ENCODE measurements at places on chromosomes 4 and X.

DNA sequence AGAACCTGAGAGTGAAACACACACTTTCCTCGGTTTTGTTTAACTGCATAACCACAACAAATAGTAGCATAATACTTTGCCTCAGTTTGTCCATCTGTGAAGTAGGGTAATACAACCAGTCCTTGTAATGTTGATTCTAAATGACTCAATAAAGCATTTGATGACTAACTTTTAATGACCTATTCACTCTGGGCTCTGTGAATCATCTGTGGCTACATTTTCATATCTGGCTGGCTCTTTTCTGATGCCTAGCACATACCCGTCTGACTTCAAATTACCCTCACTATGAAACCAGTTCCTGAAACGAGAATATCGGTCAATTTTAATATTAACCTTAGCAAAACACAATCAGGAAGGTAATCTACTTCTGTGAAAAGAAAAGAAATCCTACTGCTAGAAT, 151.0 kb downstream of the SH2D1A start:
- DNase-seq = no peak

GRCh38 chrX:11953615-11954014, 184.7 kb upstream of the FRMPD4 start:
- DNase-seq = no peak

- no peak for DNase-seq
These were observed at the start of gene TMEM47 for GRCh38 chrX:34656842-34657725. TSS of gene TMEM47 (minus strand) at chrX:34657285. CDS start at chrX:34657029, 256 bp downstream.

DNA sequence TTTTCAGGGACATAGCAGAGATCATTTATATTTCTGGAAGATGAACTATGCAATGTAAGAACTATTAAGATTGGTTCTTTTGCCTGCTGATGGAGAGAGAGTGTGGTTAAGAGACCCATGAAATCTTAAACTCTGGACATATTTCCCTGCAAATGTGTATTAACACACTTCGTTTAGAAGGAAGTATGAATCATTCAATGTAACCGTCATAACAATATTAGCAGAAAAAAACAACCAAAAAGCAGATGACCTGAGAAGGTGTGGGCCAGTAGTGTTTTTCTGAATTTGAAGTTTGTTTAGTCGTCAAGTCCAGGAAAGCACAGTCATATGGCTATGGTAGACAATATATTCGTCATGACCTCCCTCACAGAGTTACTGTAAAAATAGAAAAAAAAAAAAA, 2.5 kb upstream of the TMPRSS11D start:
- DNase-seq = no peak

GRCh38 chr4:161466316-161466715, 697.5 kb downstream of the FSTL5 start:
- DNase-seq = no peak

DNA sequence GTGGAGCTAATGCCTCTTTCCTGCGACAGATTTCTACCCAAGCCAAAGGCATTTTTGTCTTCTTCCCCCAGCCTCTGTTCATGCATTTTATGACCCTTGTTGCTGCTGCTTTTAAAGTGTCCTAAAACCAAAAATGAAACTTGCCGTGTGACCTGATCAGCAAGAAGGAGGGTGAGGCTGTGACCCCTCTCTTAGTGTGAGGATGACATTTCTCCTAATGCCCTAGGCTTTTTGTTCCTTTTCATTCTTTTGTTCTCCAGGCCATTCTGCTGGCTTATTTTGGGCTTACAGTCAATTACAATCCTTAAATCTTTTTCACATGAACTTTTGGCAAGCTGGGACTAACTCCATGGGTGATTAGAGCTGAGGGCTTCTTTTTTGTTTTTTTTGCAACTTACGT, 34.4 kb downstream of the PTTG2 start:
- no peak for DNase-seq

- DNase-seq = no peak
These were observed 17.8 kb upstream of the ARSJ start for GRCh38 chr4:113997206-113997605.

DNA sequence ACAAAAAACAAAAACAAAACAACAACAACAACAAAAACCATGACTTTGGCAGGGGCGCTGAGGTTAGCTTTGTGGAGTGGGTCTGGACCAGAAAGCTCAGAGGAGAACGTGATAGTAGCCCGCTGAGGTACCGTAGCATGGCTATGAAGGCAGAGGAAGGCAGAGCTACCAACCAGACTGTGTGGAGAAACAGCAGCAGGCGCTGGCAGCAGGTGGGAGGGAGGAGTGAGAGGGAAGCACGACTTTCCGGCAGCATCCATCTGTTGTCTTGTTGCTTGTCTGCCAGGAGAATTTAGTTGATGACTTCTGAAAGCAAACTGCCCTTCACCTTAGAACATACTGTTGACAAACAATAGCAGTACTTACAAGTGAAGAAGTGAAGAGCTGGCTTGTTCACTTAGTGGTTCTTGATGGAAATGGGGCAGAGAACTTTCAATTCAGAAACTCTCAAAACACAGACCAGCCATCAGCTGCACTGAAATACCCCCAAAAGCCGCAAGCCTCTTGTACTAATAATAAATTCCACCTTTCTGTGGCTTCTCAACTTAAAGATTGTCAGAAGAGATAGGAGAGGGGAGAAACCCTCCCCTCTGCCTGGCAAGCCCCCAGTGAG, 447.2 kb downstream of the SLITRK2 start:
- no peak for DNase-seq

DNA sequence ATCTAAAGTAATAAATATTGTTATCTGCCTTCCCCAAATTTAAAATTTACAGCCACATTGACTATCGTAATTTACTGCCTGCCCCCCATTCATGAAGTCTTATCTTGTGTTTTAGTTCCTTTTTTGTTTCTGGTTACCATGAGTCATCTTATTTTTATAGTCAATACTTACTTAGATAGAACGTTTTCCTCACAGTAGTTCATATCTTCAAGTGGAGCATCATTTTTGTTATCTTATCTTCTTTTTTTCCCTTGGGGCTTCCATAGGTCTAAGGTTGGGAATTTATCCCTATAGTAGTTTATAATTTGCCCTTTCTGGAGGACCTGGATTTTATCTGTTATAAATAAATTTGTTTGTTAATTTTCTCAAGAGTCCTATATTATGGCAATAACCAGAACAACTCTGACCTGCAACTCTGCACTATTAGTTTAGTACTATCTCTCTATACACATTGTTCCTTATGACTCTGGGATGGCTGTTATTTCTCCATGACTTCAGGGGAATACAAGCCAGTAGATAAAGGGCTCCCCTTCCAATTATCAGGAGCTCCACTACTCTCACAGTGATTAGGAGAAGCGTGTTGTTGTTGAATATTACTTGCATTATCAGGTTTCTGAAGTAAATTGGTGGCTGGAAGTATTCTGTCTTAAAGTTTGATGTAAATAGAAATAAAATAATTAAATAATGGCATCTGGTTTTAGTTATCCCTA, 330.6 kb downstream of the GALNTL6 start:
- no peak for DNase-seq

- DNase-seq = no peak
These were observed 30.2 kb downstream of the CPLX1 start for GRCh38 chr4:795726-796119.

- DNase-seq = no peak
These were observed 2.0 kb downstream of the PDZD4 start for GRCh38 chrX:153828308-153828707.

DNA sequence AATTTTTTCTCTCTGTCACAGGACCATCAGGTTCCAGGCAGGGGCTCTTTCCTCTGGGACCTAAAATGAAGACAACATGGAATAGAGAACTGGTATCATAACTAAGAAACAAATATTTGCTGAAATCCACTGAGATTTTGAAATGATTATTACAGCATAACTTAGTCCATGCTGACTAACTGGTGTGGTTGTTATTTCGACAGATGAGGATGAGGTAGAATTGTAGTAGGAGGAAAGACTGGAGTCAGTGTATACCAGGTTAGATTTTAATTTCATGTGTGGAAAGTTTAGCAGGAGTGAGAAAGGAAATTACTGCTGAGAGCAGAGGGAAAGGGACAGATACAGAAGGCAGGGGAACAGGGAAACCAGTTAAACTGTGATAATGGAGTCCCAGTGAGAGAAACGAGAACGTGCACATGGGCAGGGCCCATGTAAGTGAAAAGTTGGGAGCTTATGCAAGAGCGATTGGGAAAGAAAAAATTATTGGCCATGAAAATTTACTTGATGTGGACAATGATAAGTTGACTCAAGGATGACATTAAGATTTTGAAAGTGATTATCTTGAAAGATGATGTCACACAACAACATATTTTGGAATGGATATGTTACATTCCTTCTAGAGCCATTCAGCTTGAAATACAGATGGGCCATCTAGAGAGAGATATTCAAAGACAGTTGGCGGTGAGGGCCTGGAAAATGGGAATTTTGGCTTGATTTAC, 98.7 kb upstream of the DDIT4L start:
- DNase-seq = no peak

DNA sequence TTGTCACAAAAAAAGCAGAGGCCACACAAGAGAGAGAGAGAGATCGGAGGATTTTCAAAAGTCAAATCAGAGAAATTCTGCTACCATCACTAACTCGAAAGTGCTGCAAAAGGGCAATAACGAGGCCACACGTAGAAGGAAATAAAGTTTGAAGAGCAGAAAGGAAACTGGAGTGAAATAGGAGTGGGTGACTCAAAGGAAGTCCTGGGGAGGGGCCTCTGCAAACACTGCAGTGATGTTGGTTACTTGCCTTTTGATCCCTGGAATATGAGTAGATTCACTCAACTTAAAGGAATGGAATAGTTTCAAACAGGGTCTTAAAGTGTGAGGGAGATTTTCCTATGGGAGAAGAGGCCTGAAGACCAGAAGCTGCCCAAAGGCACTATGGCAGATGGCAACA, 663.4 kb upstream of the LCORL start:
- no peak for DNase-seq

DNA sequence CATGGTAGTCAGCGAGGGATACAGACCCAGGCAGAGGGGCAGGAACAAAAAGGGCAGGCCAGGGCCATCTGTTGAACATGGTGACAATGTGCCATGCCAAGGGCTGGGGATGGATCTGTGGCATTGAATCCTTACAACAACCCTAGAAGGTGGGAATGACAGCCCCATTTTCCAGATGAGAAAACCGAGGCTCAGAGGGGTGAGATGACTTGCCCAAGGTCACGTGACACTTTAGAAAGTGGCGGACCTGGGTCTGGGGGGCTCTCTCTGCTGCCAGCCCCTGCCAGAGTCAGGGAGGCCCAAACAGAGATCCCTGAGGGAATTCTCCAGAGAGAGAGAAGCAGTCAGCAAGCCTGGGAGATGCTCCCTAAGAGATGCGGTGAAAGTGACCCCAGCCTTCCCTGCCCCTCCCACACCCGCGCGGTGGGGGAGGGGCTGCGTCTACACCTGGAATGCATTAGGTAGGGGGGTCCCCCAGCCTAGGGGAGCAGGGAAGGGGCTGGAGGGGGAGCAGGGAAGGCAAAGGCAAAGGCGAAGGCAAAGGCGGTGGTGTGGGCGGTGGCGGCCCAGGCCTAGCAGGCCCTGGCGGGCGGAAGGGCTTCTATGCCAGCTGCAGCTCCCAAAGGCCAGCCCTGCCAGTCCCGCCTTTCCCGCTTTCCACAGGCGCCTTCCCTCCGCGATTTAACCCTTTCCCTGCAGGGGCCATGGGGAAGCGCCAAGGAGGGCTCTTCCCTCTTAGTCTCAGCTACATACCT, 13.0 kb downstream of the FGD1 start:
- no peak for DNase-seq

GRCh38 chr4:107616838-107617389, 103.1 kb downstream of the PAPSS1 start:
- no peak for DNase-seq

DNA sequence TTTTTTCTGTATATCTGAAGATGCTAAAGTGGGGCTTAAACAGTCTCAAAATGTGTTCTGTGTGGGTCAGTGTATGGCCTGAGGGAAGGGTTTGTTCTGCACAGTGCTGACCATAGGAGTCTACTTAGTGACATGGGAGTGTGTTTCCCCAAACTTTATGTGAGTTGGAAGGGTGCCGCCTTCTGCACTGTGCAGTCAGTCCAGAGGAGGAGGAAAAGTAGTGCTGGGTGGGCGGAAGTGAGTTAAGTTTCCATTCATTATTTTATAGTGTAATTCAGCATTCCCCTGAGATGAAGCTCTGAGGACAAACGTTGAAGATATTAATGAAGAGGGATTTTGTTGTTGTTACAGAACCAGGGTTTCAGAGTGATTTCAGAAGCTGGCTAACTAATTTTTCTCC, 2.9 kb downstream of the CHST7 start:
- no peak for DNase-seq

- DNase-seq = no peak
These were observed 46.4 kb downstream of the MAMLD1 start for GRCh38 chrX:150409486-150409885.

GRCh38 chr4:11824566-11824965, 395.9 kb upstream of the HS3ST1 start:
- DNase-seq = no peak

DNA sequence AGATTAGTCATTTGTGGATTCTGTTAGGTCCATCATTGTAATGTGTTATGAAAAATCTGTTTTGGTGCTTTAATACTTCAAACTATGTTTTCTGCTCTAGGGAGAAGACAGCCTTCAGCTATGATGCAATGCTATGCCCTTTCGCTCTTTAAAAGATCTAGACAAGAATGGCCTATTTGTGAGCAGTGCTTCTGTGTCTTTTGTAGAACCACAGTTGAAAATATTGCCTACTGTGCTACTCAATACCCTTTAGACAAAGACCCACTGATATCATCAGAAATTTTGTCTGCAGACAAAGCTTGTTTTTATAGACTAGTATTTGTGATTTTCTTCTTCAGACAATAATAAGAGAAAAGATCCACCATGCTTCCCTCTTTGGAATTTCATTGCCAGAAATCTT, 44.6 kb upstream of the SLITRK2 start:
- DNase-seq = no peak

- DNase-seq = peak; percentile 71
These were observed 50.5 kb downstream of the RHOH start for GRCh38 chr4:40247350-40247749.

- DNase-seq = no peak
These were observed 1.8 kb downstream of the CPZ start for GRCh38 chr4:8594097-8595038.

- DNase-seq = no peak
These were observed 194.4 kb downstream of the COX18 start for GRCh38 chr4:72875138-72875537.

DNA sequence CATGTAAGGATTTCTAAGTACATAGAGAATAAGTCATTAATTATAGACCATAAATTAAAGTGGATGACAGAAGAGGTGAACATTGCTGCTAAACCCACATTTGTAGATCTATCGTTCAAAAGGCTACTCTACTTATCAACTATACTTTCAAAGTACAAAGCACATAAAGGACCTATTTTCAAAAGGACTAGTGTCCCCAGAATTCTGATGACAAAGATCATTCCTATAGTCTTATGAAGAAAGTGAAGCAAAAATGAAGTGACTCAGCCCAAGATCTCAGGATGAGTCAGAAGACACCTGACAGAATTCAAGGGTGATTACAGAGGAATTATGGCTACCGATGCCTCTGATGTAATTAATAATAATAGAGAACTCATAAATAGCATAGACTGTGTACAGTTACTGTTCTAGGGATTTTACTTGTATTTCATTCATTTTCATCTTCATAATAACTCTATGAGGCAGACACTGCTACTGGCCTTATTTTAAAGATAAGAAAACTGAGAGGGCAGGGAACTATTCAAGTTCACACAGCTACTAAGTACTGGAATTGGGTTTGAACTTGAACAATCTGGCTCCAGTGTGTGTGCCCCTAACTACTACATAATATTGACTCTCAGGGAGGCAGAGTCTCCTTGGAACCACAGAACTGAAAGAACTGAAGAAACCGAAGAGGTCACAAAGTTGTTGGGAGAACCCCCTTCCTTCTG, 17.1 kb downstream of the USP46 start:
- no peak for DNase-seq

GRCh38 chrX:151902813-151903591, 9.7 kb upstream of the MAGEA4 start:
- no peak for DNase-seq

All from activated naive CD8-positive, alpha-beta T cell treated with anti-CD3 and anti-CD28 coated beads, Interleukin-2, amount 10 ng/mL, durations not matched to agents 7 days and 5 days (primary cell).